Activated CD4-positive, alpha-beta memory T cell treated with anti-CD3 and anti-CD28 coated beads for 36 hours (primary cell): ENCODE measurements at places on chromosomes 3 and 15. TPM values are rescaled to one million over a fixed set of nuclear protein-coding genes. Genes with fewer than 3 reads are reported as not detected.

The ITIH1 gene
- not detected for total RNA-seq

The SPATA12 gene
- total RNA-seq = not detected

The SERINC4 gene
- 0.15 TPM for total RNA-seq

The CHRNA7 gene
- total RNA-seq = not detected

The ATP13A5 gene
- not detected for total RNA-seq

The DUOXA2 gene
- total RNA-seq = not detected

The CHRFAM7A gene
- total RNA-seq = not detected

The LRRC31 gene
- not detected for total RNA-seq

The KCNMB3 gene
- total RNA-seq = 0.29 TPM

The CLDN18 gene
- not detected for total RNA-seq

The RAB6B gene
- total RNA-seq = 3.9 TPM

The CX3CR1 gene
- 0.07 TPM for total RNA-seq

The GAP43 gene
- total RNA-seq = not detected

The PLSCR2 gene
- not detected for total RNA-seq

The ZCWPW2 gene
- 0.39 TPM for total RNA-seq

The DCBLD2 gene
- 1.6 TPM for total RNA-seq

The EPHB1 gene
- total RNA-seq = 1.3 TPM

The CAV3 gene
- total RNA-seq = not detected

The GOLGA8S gene
- 0.05 TPM for total RNA-seq

The CEMIP gene
- 0.07 TPM for total RNA-seq

The P2RY1 gene
- 0.17 TPM for total RNA-seq

The GATA2 gene
- not detected for total RNA-seq

The THAP10 gene
- total RNA-seq = 0.51 TPM

The SCG5 gene
- 2.2 TPM for total RNA-seq

The EXD1 gene
- not detected for total RNA-seq

The STAC gene
- total RNA-seq = not detected

The ECE2 gene
- not detected for total RNA-seq

The ZNF860 gene
- total RNA-seq = 0.19 TPM

The RASGRP1 gene
- 167 TPM for total RNA-seq

The PLAAT1 gene
- total RNA-seq = 0.39 TPM

The CCDC13 gene
- total RNA-seq = not detected

The RPL14 gene
- total RNA-seq = 2,924 TPM

The AQP9 gene
- 0.17 TPM for total RNA-seq

The TMEM207 gene
- not detected for total RNA-seq

The SSR3 gene
- total RNA-seq = 162 TPM

The WDR53 gene
- total RNA-seq = 20.9 TPM

The IL5RA gene
- 0.74 TPM for total RNA-seq

The MME gene
- total RNA-seq = not detected

The SPINK8 gene
- not detected for total RNA-seq

The FEZF2 gene
- total RNA-seq = not detected

The WDR49 gene
- total RNA-seq = not detected

The CTDSPL gene
- 3.7 TPM for total RNA-seq
